Activated T-cell treated with anti-CD3 and anti-CD28 coated beads for 24 hours (primary cell): ENCODE measurements at places on chromosomes 5 and 9.

- DNase-seq, result no peak
Observed at GRCh38 chr5:43123887-43124286, 3.2 kb downstream of the ZNF131 start.

DNA sequence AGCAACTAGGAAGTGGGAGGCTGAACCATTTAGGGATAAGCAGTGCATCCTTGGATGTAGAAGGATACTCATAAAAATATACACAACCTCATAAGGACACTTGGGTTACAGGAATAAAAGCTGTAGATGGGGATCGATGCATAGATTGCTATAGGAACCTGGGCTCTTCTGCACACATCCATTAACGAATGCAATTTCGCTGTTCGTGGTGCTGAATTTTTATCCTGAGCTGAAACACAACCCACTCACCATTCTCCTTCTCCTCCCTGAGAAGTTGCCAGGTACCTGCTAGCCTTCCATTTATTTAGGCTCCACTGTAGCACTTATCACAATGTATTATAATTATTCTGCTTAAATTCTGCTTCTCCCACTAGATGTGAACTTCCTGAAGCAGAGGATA is 320.6 kb upstream of the BRINP1 start:
- no peak for DNase-seq

DNA sequence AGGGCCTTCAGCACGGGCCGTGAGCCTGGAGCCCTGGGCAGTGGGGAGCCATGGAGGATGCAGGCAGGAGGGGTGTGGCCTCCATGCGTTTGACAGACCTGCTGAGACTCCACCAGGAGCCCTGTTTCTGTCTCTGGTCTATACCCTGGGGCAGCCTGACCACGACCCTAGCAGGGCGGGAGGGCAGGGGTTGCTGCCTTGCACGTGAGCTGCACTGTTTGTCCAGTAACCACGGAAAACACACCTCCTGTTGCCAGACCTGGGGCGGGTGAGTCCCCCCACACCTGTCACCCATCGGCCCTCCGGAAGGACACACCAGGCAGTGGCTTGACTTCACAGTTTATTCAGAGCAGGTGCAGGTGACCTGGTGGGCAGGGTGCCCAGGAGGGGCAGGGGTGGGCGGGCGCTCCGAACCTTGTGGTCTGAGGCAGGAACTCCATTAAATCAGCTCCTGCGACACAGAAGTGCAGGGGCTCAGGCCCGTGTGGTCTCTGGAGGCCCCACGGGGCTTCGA is 3.9 kb downstream of the LCN8 start:
- DNase-seq, result no peak

- DNase-seq, result no peak
Observed at GRCh38 chr5:72633649-72634048, 126.4 kb upstream of the ZNF366 start.

- no peak for DNase-seq
Observed at GRCh38 chr9:13428766-13429165, 149.3 kb upstream of the MPDZ start.

GRCh38 chr9:11618241-11618805 is 1005.5 kb upstream of the PTPRD start:
- DNase-seq, result no peak

DNA sequence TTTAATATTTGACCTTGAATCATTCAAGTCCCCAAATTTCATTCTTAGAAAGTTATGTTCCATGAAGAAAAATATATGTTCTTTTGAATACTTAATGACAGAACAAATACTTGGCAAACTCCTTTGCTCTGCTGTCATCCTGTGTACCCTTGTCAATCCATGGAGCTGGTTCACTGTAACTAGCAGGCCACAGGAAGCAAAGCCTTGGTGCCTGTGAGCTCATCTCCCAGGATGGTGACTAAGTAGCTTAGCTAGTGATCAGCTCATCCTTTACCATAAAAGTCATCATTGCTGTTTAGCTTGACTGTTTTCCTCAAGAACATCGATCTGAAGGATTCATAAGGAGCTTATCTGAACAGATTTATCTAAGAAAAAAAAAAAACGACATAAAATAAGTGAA is 65.4 kb downstream of the WDR41 start:
- no peak for DNase-seq
